ENCODE measurements at places on chromosomes 16 and 17.

DNA sequence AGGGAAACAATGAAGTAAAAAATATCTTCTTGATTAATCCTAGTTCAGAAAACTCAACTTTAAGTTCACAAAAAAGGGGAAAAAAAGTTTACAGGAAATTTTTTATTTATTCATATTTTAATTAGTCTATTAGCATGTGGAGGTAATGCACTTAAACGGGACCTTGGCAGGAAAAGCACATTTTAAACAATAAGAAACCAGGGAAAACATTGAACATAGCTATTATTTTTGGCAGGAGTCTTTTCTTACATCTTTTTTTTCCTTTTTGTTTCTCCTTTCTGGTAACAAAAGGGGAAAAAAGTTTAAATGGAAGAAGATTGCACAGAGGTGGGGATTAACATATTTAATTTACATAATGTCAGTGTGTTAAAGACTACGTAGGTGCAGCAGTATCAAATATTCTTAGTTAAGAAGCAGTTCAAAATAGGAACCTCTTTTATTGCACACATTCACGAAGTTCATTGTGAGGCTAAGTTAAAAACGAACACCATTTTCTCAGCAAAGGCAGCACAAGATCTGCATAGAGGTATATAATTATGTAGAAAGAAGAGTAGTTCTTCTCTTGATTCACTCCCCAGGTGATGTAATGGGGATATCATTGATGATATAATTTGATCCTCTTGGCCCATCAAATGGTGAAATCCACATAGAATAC, 940.5 kb downstream of the CDH11 start:
- no peak for DNase-seq

GRCh38 chr16:68992521-68992920, 112.9 kb upstream of the HAS3 start:
- no peak for DNase-seq

DNA sequence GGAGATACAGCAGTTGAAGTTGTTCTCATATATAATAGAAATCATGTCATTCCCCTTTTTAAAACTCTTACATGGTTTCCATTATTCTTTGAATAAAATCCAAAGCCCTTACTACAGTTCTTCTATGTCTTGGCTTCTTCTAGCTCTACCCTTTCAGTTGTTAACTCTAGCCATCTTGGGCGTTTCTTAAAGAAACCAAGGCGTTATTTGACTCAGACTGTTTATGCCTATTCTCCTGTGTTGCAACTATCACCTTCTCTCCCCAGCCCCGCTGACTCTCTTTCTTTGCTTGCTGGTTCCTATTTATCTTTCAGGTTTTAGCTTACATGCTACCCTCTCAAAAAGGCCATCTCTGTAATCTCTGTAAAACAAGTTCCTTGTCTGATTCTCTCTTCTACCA, 32.7 kb downstream of the NFATC3 start:
- DNase-seq: no peak

- peak; percentile 34 for DNase-seq
Observed at GRCh38 chr17:8740486-8740885, 4.2 kb downstream of the CCDC42 start.

GRCh38 chr16:84953190-84953746, 58.1 kb downstream of the ZDHHC7 start:
- DNase-seq: no peak

DNA sequence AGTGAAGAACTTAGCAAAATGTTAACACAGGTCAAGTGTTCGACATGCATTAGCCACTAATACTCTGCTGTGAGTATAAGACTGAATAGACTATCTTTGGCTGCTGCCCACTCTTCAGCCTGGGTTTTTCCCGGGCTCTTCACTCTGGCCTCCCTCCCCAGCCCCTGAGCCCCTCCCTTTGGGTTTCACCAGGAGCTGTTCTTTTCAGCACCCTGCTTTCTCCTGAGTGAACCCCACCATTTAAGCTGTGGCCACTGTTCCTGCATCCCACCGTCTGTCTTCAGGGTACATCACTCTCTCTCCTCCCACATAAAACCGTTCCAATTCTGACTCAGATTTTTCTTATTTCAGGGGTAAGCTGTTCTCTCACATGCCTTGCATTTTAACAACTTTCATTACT, 92.0 kb upstream of the ASIC2 start:
- no peak for DNase-seq

DNA sequence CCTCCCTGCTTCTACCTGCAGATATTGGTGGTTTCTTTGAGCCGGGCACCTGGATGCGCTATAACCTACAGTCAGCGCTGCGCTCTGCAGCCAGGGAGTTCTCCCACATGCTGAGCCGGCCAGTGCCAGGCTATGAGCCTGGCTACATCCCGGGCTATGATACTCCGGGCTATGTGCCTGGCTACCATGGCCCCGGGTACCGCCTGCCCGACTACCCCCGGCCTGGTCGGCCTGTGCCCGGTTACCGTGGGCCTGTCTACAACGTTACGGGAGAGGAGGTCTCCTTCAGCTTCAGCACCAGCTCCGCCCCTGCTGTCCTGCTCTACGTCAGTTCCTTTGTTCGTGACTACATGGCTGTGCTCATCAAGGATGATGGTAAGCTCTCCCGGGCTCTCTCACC, 13.2 kb downstream of the CNTNAP1 start:
- DNase-seq: peak; percentile 24

- DNase-seq: no peak
Observed at GRCh38 chr17:79041041-79041570, 17.1 kb downstream of the C1QTNF1 start.

- DNase-seq: no peak
Observed at GRCh38 chr17:1067282-1067956, 70.5 kb downstream of the TIMM22 start.

DNA sequence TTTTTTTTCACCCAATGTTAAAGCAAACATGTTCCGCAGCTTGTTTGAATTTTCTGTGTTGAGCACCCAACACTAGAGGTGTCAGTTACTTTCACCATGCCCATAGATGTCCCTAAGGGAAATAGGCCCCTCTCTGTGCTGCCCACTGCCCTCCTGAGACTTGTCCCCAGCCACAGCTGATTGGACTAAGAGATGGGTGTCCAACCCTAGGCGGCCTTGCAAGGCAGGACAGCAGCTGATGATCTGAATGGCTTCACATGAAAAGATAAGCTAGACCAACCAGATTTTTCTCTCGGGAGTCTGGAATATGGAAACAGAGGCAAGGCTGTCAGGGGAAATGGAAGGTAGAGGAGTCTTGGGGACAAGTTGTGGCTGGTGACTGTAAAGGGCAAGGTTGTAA, 6.1 kb upstream of the CALB2 start:
- no peak for DNase-seq

DNA sequence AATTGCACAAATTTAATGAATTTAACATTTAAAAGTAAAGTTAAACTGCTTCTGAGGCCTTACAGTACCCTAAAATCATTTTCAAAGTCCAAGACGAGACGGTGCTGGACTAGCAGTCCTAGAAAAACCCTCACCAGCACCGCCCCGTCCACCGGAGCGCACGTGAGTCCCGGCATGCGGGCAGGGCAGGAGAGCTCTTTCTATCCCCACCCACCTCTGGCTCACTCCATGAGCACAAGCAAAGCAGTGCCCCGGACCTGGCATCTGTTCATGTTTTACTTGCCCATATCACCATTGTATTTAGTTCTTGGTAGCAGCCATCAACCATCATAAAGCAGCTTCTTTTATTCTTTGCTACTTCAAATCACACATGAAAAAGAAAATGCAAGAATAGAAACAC, 41.7 kb downstream of the ANKRD11 start:
- no peak for DNase-seq

- DNase-seq: no peak
Observed at GRCh38 chr17:12856416-12856815, 67.1 kb downstream of the ARHGAP44 start.

DNA sequence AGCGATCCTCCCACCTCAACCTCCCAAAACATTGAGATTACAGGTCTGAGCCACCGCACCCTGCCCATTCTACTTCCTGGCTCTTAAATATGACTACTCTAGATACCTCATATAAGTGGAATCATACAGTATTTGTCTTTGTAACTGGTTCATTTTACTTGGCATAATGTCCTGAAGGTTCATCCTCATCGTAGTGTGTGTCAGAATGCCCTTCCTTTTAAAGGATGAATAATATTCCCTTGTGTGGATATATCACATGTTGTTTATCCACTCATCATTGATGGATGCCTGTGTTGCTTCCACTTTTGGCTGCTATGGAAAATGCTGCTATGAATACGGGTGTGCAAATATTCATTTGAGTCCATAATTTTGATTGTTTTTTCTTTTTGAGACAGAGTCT, 5.7 kb upstream of the CETP start:
- no peak for DNase-seq

DNA sequence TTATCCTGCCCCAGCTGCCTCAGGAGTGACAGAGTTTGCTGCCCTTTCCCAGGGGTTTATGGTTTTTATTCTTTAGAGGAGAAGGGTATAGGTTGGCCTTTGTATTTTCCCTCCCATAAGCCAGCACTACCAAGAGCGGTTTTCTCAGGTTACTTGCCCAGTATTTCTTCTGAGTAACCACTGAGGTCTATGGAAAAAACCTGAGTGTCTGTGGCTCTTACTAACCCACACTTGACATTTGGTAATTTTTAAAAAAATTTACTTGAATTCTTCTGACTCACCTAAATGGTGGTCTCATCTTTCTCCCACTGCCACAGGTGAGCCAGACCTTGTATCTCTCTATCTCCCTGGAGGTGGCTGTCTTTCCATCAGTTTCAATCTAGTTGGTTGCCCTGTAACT, 6.0 kb downstream of the SLC7A6 start:
- no peak for DNase-seq

DNA sequence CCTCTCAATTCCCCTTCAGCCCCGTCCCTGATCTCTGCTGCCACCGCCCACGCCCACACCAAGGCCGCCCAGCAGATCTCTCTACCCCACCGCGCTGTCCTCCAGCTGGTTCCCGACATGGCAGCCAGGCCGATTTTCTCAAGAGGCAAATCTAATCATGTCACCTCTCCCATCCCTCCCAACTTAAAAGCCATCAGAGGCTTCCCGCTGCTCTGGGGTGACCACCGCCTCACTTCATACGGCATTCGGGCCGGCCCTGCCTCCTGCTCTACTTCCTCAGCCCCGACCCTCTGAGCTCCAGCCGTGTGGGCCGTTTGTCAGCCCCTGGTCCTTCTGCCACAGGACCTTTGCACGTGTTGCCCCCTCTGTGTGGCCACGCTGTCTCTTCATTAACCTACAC, 63.2 kb downstream of the RPH3AL start:
- DNase-seq: no peak

- no peak for DNase-seq
Observed at GRCh38 chr16:85785927-85786326, 13.4 kb downstream of the EMC8 start.

- DNase-seq: no peak
Observed at GRCh38 chr17:80838311-80839025, 153.2 kb upstream of the CHMP6 start.

- DNase-seq: no peak
Observed at GRCh38 chr17:82021107-82021899, 1.4 kb downstream of the CENPX start.

GRCh38 chr16:56894331-56894917, 29.4 kb downstream of the SLC12A3 start:
- no peak for DNase-seq

GRCh38 chr16:30659507-30660423, 1.5 kb downstream of the FBRS start:
- peak; percentile 50 for DNase-seq

- no peak for DNase-seq
Observed at GRCh38 chr17:2250140-2251095, 53.2 kb downstream of the SMG6 start.

GRCh38 chr17:68950725-68951124, 4.5 kb downstream of the ABCA8 start:
- DNase-seq: no peak

GRCh38 chr17:76081295-76082210, 2.6 kb downstream of the ZACN start:
- no peak for DNase-seq

- no peak for DNase-seq
Observed at GRCh38 chr17:53627511-53627910, 195.2 kb upstream of the KIF2B start.

DNA sequence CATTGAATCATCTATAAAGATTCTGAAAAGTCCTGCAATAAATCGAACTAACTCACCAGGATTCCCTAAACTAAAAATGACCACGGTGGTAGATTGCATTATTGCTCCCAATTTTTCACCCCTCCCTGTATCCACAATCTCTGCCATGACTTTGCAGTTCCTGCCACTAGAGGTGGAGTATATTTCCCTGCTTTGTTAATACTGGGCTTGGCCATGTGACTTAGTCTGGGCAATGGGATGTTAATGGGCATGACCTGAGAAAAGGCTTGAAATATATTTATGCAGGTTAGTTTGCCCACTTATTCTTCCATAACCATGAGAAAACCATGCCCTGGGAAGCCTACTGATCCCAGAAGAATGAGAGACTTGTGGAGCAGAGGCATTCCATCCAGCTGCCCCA, 59.1 kb downstream of the NOG start:
- no peak for DNase-seq

DNA sequence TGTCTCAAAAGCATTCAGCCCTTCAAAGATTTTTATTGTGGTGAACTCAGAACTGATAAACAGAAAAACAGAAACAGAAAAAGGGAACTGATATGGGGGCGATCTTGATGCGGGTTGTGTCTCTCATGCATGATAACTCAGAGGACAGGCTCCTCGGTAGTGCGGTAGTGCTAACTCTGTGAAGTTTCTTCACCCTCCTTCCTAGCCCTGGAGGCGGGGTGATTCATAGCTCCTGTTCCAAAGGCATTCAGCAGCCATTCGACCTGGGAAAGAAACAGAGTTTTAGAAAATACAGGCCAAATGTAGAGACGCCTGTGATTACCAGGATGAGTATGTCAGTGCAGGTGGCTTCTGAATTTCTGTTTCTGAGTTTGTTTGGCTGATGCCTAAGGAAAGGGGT, 5.5 kb upstream of the MAF start:
- no peak for DNase-seq

- DNase-seq: no peak
Observed at GRCh38 chr17:8142158-8142886, 9.9 kb downstream of the PER1 start.

GRCh38 chr16:52256310-52257078, 290.4 kb downstream of the TOX3 start:
- no peak for DNase-seq

DNA sequence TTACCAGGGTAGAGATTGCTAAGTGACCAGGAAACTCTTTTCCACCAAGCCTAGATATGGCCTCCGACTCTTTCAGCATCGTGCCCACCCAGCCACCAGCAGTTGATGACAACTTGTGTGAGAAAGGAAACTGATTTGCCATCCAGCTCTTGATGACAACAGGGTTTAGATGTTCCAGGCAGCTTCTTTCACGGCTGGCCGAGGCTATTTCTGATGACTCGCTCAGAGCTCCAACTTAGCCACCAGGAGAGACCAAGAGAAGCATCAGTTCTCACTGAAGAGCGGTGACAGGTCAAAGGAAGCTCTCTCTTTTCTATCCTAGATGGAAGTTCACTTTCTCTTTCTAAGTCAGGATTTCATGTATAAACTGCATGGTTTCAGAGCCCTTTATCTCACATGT, 61.2 kb downstream of the MPHOSPH6 start:
- DNase-seq: no peak

All from activated CD4-positive, CD25-positive, alpha-beta regulatory T cell treated with anti-CD3 and anti-CD28 coated beads, Interleukin-2, amount 50 U/mL, for 72 hours (primary cell).